ENCODE measurements at places on chromosomes 6 and 20.

DNA sequence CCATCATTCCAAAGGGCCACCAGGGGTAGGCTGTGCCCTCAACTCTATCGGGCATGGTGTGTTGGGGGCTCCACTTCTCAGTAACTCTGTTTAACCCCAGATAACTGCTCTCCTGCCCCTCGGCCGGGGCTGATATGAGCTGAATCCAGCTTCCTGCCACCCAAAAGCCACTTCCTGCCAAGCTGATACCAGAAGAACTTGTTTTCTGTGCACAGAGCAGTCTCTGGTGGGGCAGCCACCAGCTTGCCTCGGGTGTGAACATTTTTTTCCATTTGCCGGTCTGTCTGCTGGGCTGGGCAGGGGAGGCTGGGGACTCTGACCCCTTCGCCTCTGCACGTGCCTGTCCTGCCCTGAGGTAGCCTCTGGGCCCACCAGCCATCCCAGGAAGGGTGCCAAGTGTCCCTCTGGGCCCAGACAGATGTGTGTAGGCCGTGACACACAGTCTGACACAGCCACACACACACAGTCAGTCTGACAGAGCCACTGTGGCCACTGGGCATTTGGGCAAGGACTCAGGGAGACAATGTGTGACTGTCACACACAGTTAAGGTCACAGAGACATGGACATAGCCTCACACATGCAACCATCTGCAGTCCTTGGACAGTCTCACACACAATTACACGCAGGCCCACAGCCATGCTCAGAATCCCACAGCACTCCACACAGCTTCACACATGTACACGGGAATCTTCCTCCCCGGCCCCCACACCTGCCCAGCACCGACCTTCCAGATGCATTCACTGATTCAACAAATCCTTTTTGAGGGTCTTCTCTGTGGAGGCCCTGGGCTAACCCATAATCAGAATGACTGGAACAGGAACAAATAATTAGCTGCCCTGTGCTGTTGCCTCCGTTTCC is 45.1 kb downstream of the NOL4L start:
- no peak for DNase-seq

DNA sequence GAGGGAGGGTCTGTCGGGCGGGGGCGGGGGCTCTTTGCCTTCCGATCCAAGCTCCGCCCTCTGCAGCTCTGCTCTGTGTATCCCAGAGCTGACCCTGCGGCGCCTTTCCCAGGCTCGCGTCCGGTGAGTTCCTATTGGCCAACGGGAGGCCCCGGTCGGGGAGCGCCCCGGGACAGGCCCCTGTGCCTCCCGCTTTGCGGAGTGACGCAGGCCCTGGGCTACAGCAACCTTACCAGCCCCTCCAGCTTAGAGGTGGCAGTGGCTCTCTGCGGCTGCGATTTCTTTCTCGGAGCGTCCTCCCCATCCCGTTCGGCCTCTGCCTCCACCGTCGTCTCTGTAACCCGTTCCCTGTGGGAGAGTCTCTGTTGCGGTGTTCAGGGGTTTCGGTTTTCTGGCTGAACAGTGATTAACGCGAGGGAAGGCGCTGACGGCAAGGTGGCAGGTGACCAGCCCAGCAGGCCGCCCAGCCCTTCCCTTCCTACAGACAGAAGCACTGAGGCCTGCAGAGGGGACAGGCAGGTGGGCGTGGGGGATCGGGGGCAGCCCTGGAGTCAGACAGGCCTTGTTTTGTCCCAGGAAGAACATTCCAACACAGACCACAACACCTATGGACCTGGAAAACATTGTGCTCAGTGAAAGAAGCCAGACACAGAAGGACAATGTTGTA is 18.1 kb upstream of the CEBPB start:
- no peak for DNase-seq

- DNase-seq = no peak
Observed at GRCh38 chr6:3871515-3871914, 22.3 kb downstream of the FAM50B start.

- no peak for DNase-seq
Observed at GRCh38 chr20:50323209-50323608, 132.6 kb downstream of the CEBPB start.

- no peak for DNase-seq
Observed at GRCh38 chr6:28943557-28944411, 20.0 kb upstream of the TRIM27 start.

DNA sequence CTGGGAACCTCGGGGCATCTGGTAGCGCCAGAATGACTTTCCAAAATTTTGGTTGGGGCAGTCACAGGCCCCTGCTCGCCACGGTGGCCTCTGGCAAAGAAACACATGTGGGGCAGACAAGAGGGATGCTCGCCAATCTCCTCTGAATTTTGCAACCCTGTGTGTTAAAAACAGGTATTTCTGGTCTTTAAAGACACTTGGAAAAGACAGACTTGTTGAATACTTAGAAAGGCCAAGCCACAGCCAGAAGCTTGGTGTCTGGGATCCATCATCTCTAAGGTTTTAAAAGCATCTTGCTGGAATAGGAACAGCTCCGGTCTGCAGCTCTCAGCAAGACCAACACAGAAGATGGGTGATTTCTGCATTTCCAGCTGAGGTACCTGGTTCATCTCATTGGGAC is 31.2 kb downstream of the HLA-E start:
- no peak for DNase-seq

GRCh38 chr20:10115021-10115420 is 80.2 kb downstream of the ANKEF1 start:
- DNase-seq = no peak

DNA sequence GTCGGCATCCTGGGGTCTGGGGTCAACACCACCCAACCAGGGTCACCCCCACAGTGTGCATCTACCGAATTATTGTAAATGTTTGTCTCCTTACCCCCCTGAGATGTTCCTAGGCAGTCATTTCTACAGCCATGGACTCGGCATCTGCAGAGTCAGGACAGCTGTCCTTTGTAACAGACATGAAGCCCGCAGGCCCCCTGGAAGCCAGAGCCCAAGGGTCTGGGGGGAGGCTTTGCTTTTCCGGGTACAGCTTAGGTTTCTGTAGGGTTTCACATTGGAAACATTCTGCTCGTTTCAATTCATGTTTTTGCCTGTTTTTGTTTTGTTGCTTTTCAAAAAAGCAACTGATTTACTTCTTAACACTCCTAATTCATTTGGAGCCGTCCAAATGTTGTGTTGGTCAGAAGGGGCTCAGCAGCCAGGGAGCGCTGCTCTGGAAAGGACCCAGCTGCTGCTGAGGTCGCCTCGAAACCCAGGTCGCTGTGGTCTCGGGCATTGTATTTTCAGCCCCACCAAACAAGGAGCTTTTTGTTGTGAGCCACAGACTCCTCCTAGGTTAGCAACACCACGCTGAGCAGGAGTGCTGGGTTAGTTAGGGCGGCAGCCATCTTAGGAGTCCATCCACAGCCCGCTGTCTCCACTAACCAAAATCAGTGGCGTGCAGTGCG is 160.4 kb downstream of the TMEM242 start:
- DNase-seq = no peak

DNA sequence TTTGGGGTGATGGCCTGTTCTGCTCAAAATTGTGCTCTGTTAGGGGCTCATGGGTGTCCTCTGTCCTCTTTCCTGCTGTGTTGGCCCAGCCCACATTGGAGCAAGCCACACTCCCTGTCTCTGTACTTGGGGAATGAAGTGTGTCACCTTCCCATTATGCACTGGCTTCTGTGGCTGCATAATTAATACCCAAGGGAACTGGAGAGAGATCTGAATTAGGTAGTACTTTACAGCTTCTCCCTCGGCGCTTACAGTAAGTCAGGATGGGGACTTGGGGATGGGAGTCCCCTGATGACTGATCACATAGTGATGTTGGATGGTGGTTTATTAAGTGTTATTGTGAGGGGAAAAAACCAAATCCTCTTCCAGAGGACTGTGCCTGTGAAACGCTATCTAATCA is 116.6 kb downstream of the FOXO3 start:
- no peak for DNase-seq

- no peak for DNase-seq
Observed at GRCh38 chr6:155881826-155882526, 426.3 kb upstream of the NOX3 start.

DNA sequence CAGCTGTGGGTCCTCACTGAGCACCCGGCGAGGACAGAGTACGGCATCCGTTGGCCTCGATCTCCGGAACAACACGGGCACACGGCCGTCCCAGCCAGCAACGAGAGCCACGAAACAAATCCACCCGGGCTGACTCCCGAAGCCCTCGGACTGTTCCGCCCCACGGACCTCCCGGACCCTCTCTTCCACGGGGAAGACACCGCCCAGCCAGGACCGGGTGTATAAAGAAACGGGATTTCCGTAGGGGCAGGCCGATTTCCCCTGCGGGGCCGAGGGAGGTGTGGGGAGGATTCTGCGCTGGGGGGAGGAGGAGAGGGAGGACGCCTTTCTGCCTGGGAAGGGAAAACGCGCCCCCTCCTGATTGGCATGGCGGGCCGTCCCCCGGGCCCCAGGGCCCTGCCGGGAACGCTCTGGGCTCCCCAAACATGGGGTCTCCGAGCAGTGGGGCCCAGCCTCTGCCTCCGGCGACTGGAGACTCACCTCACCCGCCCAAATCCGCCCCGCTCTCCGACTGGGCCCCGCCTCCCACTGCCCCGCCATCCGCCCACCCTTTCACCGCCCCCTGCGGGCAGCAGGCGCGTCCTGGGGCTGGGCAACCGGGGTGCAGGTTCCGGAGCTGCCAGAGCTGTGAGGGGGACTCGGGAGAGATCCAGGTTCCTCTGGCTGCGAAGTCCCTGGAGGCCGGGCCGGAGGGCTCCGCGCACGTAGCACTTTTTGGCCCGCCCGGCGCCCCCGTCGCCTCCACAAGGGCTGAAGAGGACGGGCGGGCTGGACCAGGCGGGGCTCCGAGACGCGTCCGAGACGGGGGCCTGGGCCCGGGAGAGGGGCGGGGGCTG is 679 bp upstream of the PPDPF start:
- DNase-seq = no peak

DNA sequence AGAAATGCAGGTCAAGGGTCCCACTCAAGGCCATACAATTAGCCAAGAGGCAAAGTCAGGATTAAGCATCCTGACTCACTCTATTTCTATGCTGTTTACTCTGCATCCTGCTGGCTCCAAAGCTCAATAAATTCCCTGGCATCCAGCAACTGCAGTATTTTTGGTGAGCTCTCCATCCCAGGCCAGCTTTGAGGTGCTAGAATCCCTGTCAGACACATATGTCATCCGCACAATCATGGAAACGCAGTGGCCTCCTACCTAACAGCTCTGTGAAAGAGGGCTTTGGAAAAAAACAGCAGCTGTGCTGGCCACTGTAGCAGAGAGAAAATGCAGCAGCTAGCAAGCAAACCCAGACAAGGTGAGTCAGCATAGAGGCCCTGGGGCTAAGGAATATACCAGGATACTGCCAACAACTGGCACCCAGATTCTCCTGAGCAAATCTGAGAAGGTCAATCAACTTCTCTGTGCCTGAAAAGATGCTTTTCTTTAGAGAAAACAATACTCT is 58.4 kb downstream of the ANKEF1 start:
- DNase-seq = no peak

DNA sequence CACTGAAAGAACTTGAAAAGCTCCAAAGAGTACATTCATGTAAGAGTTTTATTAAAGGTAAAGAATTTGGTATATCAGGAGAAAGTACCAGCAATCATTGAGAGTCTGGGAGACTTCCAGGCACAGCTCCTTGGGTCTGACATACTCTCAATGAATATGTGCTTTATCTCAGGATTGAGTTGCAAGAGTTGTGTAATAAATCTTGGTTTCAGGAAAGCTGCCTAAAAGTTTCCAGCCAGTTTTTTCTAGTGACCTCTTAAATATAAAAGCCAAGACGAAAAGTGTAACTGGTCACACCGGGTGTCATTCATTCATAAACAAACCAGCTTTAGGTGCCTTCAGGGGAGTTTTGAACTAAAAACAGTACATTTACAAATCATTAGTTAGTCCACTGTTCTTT is 21.6 kb upstream of the GJA1 start:
- DNase-seq = no peak

DNA sequence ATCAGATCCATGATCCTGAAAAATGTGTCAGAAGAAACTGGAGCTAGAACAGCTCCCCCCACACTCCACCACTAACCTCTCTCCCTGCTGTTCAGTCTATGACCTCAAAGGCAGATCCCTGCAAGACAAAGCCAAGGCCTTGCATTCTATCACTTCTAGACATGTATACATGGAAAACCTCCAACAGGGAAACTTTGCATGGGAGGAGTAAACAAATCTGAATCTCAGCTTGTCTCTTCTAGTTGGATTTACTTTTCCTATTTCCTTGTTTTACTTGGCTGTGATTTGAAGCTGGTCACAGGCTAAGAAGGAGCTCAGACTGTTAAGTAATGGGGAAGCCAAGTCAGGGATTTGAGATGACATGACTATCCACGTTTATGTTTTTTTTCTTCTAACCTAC is 456.8 kb upstream of the CHD6 start:
- no peak for DNase-seq

GRCh38 chr6:163971841-163972838 is 557.6 kb downstream of the QKI start:
- DNase-seq = no peak

- no peak for DNase-seq
Observed at GRCh38 chr6:111585974-111586315, 19.7 kb downstream of the TRAF3IP2 start.

DNA sequence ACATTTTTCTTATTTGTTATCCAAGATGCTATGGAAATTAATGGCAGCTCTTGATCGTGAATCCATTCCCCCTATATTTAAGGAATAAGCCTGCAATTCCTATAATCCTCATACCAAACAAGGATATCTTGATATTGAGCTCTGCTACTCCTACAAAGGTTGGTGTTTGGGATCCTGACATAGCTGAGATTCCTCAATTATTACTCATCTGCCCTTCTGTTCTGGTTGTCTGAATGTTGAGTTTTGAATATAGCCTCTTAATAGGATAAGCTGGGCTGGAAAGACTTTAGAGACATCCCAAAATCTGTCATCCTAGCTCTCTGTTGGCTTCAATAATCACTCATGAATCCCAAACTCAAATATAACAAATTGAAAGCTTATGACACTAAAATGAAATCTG is 49.9 kb downstream of the CLIC5 start:
- no peak for DNase-seq

- no peak for DNase-seq
Observed at GRCh38 chr6:209432-210103, 82.7 kb upstream of the DUSP22 start.

GRCh38 chr6:52653151-52653550 is 17.8 kb upstream of the TMEM14A start:
- no peak for DNase-seq

Data from smooth muscle cell of the brain vasculature (primary cell).